ENCODE measurements at places on chromosomes 1 and 21.

- DNase-seq: no peak
Observed at GRCh38 chr1:168613038-168613451, 36.6 kb downstream of the XCL1 start.

DNA sequence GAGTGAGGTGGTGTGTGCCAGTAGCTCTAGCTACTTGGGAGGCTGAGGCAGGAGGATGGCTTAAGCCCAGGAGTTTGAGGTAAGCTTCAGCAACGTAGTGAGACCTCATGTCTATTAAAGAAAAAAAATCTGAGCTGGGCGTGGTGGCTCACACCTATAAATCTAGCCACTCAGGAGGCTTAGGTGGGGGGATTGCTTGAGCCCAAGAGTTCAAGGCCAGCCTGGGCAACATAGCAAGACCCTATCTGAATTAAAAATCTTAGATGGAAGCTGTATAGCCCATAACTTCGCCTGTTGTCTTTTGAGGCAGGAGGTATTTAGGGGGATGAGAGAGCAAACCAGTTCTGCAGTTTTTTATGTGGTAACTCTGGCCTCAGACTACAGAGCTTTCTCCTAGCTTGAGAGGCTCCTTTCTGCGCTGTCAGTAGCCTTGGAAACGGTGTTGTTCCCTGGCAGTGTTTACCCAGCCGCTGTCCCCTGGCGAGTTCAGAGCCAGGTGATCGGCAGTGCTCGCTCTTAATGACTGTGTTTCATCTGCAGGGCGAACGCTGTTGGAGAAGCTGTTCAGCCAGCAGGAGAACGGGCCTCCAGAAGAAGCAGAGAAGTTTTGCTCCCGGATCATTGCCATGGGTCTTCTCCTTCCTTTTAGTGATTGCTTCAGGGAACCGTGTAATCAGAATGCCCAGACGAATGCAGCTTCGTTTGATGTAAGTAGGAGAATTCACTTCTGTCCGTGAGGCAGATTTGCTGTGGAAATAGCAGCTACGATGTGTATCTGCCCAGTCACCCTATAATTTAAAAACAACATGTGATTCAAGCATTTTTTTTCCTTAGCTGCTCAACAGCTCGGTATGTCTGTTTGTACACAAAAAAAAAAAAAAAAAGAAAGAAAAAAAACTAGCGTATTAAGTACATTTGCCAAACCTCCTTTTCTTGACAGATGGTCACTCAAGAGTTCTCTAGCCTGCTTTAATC is 31.2 kb downstream of the FMN2 start:
- no peak for DNase-seq

- no peak for DNase-seq
Observed at GRCh38 chr1:29502225-29502910, 266.0 kb downstream of the PTPRU start.

- no peak for DNase-seq
Observed at GRCh38 chr21:35980821-35981220, 79.5 kb downstream of the SETD4 start.

DNA sequence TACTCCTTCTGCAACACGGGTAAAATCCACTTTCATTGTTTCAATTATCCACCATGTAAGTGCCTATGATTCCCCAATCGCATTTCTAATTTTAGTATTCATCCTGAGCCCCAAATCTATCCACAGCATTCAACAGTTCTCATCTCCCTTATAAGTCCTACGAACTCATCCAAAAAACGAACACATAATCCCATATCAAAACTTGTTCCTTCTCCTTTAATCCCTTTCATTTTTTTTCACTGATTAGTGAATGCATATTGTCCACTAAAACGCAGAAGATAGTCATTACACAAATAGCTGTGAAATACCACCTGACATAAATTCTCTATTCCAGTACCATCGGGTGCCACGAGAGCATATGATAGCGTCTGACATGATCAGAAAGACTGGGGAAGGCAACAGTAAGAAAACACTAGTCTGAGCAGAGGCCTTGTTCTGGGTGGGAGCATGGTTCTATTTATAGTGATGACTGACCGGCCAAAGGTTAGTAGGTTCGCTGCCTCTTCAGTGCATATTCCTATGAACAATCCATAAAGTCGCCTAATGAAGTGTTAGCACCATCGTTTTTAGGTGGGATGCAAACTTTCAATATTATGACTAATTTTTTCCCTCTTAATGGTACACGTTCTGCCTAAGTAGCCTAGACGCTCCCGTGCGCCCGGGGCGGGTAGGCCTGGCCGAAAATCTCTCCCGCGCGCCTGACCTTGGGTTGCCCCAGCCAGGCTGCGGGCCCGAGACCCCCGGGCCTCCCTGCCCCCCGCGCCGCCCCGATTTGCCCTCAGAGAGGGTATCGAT is 648 bp downstream of the ATP5PF start:
- DNase-seq: no peak

GRCh38 chr1:22490309-22490708 is 38.7 kb downstream of the ZBTB40 start:
- no peak for DNase-seq

DNA sequence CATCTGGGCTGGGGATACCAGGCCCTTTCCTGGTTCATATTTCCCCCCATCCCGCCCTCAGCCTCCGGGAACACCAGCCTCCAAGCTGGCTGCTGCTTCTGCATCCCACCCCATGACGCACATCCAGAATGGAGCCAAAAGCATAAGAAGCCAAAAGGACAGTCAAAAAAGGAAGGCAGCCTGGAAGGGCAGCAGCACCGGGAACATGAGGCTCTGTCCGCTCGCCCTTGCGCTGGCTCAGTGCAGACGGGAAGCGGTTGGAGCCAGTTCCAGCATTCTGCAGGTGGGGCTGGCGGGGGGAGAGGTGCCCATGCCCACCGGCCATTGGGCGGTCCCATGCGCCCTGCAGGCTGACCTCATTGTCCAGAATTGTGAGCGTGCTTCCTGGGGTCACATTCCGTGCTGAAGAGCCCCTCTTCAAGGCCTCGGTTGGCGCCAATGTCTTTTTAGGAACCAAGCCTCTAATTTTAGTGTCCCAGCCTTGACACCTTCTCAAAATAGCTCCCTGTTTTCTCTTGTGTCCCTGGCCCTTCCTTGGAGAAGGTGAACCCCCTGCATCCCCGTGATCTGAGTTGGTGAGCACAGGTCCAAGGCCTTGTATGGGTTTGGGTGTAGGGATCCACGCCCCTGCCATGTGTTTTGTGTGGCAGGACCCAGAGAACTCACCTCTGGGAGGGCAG is 28.4 kb upstream of the NPPB start:
- DNase-seq: no peak

DNA sequence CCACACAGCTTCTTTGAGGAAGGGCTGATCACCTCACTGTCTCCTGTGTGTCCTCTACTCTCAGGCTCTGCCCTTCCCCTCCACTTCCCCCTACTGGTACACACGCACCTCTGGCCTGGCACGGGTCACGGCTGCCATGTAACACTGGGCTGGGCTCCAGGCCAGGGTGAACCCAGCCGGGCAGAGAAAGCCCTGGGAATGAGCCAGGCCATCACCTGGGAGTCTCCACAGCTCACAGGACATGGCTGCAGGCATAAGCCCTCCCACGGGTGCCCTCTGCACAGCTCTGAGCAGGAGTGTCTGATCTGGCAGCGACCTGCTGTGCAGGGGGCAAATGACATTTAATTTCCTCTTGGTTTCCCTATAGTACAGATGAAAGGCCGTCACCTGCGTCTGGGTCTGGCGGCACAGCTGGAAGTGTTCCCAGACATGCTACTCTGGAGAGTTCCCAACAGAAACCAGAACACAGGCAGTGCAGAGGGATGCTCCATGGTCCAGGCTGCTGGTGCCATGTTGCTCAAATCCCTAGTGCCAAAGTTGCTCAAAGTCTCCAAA is 61.2 kb downstream of the ERI3 start:
- no peak for DNase-seq

- no peak for DNase-seq
Observed at GRCh38 chr1:200041337-200042118, 14.0 kb downstream of the NR5A2 start.

GRCh38 chr1:204468206-204468605 is 26.4 kb downstream of the PIK3C2B start:
- DNase-seq: no peak

DNA sequence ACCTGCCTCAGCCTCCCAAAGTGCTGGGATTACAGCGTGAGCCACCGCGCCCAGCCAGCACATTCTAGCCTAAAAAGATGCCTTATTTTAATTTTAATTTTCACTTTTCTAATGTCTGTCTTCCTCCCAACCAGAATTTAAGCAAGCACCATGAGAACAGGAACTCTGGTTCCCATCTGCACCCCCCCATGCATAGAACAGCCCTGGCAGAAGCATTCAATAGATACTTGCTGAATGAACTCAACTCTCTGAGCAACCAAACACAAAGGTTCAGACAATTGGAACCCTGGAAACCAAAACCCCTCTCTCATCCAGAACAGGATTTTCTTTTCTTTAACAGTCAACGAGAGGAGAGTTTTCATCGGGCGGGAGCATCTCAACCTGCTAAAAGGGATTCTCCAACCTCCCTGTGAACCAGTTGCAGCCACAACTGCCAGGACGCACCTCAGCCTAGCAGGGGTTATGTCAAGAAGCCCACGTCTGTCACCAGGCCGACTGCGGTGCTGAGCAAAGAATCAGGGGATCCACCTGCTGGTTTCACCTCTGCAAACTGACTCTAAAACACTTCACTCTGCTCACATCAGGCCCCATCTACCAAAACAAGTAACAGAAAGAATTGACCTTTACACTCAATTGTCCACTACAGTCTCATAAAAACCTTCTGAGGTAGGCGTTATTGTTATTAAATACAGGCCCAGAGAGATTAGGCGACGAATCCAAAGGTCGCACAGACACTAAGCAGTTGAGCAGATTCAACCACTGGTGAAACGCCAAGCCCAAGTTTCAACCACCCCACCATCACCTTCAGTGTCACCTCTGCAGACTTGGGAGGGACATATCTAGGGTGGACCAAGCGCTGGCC is 1.7 kb downstream of the KIAA2013 start:
- DNase-seq: no peak

DNA sequence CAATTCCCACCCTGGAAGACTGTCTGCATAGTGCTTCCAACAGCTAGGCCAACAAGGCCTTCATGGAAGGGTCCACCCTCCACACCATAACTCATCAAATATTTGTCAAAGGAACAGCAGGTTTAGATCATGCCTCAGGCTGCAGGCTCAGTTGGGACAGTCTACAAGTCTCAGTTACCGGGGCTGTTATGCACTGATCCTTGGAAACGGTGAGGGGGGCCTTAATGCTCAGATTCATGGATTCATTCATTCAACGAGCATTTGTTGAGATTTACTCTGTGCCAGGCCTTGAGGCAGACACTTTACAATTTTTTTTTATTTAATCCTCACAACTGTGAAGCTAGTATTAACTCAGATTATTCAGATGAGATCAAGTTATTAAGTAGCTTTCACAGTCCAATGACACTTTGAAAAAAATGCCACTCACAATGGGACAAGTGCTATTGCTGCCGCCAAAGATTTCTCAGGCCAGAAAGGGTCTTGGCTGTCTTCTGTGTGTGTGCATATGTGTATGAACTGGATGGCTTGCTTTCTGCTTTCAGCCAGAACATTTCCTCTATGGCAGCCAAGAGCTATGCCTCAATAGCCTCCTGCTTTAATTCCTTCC is 8.9 kb upstream of the C1orf216 start:
- no peak for DNase-seq

GRCh38 chr1:243758647-243759046 is 91.4 kb downstream of the AKT3 start:
- no peak for DNase-seq

DNA sequence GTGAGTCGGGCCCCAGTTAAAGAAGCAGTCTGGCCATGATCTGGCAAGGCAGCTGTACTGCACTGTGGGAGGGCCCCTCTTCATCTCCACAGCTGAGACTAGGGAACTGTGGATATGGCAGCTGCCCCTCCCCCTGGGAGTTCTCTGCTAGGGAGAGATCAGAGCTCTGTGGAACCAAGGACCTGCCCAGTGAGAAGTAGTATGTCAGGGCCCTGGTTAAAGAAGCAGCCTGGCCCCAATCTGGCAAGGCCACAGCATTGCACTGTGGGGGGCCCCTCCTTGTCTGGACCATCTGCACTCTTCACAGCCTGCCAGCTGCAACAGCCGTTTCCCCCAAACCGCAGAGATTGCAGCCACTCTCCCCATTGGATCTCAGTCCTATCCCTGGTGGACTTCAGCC is 208.5 kb downstream of the DNAH14 start:
- no peak for DNase-seq

GRCh38 chr1:168330285-168330684 is 49.6 kb downstream of the TBX19 start:
- DNase-seq: no peak

- no peak for DNase-seq
Observed at GRCh38 chr1:109361069-109361468, 36.6 kb downstream of the SORT1 start.

GRCh38 chr1:202671399-202671798 is 38.9 kb downstream of the SYT2 start:
- no peak for DNase-seq

- DNase-seq: no peak
Observed at GRCh38 chr1:24705260-24706073, 39.8 kb upstream of the CLIC4 start.

GRCh38 chr21:43341378-43342161 is 85.4 kb downstream of the SIK1 start:
- DNase-seq: no peak

GRCh38 chr1:21292503-21292983 is 2.3 kb upstream of the ECE1 start:
- DNase-seq: no peak

DNA sequence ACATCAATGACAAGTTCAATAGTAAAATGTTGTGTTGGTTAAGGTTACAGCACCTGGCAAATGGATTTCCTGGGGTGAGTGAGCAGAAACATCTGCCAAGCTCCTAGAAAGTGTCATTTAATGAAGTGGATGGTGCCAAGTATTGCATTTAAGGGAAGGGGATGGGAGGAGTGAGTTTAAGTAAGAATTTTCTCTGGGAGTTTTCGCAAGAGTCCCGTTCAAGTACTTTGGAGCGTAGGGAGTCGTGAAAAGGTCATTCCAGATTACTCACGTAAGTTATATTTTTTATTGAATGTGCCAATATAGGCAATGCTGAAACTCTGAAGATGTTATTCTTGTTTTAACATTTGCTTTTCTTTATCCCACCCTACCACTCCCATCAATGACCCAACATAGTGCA is 117.4 kb upstream of the RAB3GAP2 start:
- DNase-seq: no peak

DNA sequence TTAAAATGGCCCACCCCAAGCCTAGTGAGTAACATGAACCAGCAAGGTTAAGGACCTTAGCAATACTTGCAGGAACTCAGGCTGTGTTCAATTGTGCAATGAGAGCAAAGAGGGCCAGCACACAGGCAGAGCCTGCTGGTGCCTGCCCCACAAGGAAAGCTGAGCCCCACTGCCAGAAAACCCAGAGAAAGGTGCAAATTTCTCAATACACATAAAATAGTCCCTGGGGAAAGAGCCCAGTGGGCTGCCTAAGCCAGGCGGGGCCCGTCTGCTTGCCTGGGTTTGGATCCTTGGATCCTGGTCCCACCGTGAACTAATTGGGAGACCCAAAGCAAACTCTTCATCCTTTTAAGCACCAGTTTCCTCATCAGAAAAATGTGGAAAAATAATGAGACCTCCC is 128.5 kb upstream of the CACNA1E start:
- no peak for DNase-seq
